ENCODE measurements at places on chromosomes 1 and 21.
A peak's percentile ranks its signal among the peaks of the same experiment; 100 is the strongest.

GRCh38 chr1:174247472-174247871, 88.2 kb downstream of the RABGAP1L start:
- no peak for DNase-seq

- no peak for DNase-seq
Observed at GRCh38 chr1:30444401-30444800, 279.0 kb downstream of the MATN1 start.

GRCh38 chr21:37877171-37877570, 39.1 kb downstream of the KCNJ6 start:
- DNase-seq = no peak

DNA sequence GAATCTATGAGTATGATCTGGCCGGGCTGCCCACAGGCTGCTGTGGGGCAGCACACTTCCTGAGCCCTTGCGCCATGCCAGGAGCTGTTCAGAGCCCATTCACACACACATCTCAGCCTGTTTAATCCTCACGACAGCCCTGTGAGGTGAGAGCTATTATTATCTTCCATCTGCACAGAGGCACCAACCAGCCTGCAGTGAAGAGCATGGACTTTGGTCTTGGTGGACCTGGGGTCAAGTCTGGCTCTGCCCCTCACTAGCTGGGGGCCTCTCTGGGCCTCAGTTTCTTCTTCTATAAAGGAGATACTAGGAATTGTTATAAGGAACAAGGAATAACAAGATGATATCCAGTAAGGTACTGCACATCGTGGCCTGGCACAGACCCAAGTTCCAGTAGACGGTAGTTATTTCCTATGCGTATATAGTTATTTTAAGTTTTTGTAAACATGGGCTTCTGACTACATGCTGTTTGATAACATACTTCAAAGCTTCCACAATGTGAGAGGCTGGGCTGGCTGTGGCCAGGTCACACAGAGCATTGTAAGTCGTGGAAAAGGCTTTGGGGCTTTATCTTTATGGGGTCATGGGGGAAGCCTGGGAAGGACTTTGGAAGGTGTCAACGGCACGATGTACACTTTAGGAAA, 3.4 kb upstream of the PADI2 start:
- no peak for DNase-seq

- no peak for DNase-seq
Observed at GRCh38 chr1:113325022-113325421, 65.3 kb upstream of the MAGI3 start.

DNA sequence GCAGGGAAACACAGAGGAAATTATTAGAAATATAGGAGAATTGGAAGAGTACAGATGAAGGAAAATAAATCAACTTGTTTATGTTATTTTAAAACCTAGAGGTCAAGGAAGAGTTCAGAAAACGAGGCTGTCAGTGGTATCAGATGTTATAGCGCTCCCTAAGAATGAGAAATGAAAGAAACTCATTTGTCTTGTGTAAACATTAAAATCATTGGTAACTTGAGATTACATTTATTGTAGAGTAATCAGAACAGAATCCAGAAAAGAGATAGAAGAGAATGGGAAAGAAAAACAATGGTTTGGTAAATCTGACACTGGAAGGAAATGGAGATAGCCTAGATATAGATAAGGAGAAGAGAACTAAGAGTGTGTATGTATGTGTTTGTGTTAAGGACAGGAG, 106.4 kb downstream of the ATF6 start:
- no peak for DNase-seq

DNA sequence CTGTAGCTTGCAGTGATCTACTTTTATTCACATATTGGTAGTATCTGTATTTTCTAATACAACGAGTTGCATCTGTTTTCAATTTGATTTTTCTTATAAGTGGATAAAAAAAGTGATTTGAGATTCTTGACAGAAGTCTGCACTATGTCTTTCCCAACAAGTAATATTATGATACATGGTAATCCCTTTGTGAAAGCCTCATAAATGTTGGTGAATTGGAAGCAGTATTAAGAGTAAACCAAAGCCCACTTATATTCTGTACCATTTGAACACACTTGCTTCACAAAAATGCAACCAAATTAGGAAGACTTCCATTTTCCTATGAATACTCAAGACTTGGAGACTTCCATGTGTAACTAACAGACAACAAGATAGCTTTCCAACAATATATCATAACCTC, 172.0 kb downstream of the HMCN1 start:
- DNase-seq = no peak

- no peak for DNase-seq
Observed at GRCh38 chr1:94475232-94475631, 57.0 kb downstream of the ABCD3 start.

DNA sequence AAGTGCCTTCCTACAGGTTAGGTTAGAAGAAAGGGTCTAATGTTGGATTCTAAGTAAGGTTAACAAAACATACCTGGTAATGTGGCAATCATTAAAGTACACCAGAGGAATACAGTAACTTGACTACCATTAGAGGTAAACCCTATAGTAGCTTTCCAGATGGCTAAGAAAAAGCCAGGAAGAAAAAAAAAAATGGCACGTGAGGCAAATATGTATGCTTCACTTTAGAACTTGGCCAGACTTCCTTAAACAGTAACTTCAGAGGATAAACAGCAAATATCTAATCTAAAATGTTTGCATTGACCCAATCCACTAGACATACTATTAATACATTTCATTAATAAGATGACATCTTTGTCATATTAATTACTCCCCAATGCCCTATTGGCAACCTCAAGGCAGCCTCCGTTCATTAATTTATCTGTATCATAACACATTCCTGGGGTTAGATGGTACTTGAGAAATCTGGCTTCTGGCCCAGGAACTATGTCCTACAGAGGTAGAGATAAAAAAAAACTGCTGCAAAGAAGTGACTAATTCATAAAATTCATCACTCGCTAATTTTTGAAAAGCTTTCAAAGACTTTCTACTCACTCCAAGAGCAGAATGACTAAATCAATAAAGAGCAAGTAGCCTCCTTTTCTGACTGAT, 5.8 kb downstream of the DCAF8 start:
- no peak for DNase-seq

DNA sequence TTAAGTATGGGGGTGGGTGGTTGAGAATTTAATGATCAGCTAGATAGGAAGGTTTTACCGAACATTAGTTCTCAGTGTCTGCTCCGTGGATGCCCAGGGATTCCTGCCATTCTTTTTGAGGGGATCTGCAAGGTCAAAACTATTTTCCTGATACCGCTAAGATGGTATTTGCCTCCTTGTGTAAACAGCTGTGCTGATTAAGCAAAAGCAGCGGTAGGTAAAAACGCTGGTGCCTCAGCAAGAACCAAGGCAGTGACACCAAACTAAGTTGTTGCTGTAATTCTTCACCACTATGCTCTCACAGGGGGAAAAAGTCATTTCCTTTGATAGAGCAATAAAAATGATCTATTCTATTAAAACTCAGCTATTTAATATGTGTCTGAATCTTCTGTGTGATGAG, 229.0 kb downstream of the FMN2 start:
- no peak for DNase-seq

GRCh38 chr1:182283746-182284544, 107.6 kb downstream of the GLUL start:
- no peak for DNase-seq

DNA sequence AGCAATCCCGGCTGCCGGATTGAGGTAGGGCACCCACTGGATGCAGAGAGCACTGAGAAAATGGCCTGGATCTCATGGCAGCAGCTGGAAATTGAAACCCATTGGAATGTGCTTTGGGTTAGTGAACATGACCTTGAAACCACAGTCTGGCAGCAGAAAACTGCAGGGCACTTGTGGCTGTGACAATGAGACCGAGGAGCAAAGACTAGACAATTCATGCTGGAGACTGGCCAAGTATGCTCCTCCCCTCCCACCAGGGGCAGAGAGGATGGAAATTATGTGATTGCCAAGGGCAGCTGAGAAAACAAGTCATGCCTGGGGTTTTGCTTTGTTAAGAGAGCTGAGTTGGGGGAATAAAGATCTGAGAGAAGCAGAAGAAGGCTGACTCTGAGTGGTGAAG, 60.7 kb downstream of the ZNF697 start:
- DNase-seq = no peak

DNA sequence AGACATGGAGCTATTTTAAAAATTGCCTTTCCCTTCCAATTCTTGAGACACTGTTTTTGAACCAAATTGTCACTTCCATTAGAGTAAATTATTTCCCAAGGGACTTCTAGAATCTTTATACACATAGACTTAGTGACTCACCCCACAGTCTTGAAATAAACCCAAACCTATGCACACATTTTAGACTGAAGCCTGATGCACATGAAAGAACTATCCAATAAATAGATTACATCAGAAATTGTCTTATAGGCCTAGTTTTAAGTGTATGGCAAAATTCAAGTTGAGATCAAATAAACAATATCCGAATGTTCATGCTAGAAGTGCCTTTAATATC, 32.2 kb upstream of the ZNF326 start:
- no peak for DNase-seq

DNA sequence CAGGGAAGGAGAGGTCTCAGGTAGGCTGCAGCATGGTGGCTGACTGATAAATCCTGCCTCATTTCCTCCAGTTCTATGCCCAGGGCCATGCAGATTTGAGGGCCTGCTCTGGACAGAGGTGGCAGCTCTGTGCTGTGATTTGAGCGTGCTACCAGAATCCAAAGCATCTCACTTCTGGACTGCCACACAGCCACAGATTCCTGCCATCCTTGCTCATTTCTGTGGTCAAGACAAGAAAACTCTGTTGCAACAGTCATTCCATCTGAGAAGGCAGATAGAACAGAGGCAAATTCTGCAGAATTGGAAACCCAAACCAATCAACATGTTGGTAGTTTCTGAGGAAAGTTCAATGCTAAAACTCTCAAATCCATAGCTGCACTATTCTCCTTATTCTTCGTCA, 102.8 kb upstream of the GALNT2 start:
- no peak for DNase-seq

DNA sequence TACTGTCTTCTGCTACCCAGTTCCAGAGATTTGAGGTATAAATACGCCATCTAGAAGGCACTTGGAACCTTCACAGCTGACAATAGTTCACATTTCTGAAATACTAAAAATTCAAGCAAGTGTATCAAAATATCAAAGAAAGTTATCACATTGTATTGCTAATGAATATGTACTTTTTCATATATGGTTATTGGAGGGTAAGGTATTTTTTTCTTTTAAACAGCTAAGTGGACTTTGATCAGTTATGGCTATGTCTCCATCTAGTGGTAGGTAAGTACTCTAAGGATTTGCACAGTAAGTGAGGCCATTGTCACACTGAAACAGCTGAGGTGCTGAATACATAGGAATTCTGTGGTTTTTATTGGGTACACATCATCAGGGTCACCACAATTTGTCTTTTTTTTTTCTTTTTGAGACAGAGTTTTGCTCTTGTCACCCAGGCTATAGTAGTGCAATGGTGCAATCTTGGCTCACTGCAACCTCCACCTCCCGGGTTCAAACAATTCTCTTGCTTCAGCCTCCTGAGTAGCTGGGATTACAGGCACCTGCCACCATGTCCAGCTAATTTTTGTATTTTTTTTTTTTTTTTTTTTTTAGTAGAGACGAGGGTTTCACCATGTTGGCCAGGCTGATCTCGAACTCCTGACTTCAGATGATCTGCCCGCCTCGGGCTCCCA, 49.1 kb upstream of the CR2 start:
- peak; percentile 93 for DNase-seq

GRCh38 chr1:17441265-17441992, 2.0 kb upstream of the RCC2 start:
- DNase-seq = no peak

DNA sequence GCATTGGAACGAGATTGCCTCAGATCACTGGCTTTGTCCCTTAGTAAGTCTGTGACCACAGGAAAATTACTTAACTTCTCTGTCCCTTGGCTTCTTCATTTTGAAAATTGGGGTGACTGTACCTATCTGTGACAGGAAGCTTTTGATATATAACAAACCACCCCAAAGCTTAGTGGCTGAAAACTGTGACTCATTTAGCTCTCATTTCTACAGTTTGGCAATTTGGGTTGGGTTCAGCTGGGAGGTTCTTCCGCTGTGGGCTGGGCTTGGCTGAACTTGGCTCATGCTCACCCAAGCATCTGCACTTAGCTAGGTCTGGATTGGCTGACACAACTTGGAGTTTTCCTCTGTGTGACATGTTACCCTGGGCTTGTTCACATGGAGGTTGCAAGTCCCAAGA, 14.0 kb downstream of the C1orf94 start:
- no peak for DNase-seq

DNA sequence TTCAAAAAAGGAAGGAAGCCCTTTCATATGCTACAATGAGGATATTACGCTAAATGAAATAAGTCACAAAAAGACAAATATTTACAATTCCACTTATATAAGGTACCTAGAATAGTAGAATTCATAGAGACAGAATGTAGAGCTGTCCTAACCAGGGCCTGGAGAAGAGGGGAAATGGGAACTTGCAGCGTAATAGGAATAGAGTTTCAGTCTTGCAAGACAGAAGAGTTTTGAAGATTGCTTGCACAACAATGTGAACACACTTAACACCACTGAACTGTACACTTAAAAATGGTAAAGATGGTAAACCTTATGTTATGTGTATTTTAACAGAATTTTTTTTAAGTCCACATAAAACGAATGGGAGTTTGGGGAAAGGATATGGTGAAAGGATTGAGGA, 2.9 kb downstream of the CD1B start:
- no peak for DNase-seq

DNA sequence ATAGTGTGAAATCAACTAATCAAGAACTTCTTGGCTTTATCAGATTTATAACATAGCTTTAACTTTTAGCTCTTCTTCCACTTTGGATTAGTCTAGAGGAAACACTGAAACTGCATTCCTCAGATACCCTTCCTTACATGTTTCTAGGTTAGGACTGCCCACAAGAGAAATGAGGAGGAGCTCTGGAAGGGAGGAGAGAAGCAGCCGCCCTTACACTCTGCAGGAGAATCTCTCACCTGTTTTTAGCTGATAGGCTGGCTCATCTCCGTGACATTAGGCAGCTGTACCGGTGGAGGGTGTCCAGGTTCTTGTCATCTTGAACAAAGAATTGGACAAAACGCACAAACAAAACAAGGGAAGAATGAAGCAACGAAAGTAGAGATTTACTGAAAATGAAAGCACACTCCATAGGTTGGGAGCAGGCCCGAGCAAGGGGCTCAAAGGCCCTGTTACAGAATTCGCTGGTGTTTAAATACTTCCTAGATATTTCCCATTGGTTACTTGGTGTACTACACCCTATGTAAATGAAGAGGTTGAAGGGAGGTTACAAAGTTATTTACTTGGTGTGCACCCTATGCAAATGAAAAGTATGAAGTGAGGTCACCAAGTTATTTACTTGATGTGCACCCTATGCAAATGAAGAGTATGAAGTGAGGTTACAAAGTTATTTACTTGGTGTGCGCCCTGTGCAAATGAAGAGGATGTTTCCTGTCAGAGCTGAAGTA, 524.9 kb upstream of the CHRM3 start:
- no peak for DNase-seq

DNA sequence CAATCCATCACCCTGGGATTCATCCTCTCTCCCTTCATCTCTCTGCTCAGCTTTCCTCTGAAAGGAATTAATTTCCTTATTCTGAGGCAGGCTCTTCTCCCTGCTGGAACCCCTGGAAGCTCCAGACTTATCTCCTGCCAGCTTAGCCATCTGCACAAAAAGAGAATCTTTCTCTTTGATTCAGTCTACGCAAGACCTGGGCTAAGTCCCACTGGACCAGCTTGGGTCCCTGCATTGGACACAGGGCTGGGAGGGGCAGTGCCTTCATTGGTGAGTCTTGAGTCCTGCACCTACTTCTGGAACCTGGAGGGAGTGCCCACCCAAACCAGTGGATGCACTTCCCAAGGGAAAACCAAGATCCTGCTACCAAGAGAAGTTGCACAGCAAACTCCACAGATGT, 271.7 kb upstream of the CSF3R start:
- DNase-seq = no peak
